ENCODE measurements at places on chromosomes 5 and 9. TPM values are rescaled to one million over a fixed set of nuclear protein-coding genes. Genes with fewer than 3 reads are reported as not detected.

Gene LEAP2
- 4.4 TPM for total RNA-seq

Gene RANBP17
- not detected for total RNA-seq

Gene CDC25C
- 11.9 TPM for total RNA-seq

DNA sequence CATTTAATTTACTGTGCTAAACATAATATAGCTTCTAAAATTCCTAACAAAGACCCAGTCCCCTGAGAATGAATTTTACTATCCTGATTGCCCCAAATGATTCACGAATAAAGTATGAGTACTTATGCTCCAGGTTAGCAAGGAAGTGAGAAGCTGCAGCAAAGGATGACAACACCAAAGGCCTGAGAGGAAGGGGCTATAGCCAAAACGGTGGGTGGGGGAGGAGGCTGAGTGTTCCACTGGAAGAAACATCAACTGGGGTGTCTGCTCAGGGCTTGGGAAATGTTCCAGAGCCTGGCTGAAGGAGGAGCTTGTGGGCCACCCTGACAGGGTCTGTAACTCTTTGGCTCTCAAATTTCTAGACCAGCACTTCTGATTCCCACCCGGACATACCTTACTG, 157.3 kb downstream of the ADAMTS12 start:
- H3K27ac ChIP-seq, result no peak overlapping the region
- no peaks in the 10 kb centered on the region for H3K36me3 ChIP-seq
- no peaks in the 10 kb centered on the region for H3K4me1 ChIP-seq
- peaks cover 7% of the 10 kb centered on the region for H3K27me3 ChIP-seq
- no peak overlapping the region for H3K4me3 ChIP-seq
- no peak for DNase-seq

DNA sequence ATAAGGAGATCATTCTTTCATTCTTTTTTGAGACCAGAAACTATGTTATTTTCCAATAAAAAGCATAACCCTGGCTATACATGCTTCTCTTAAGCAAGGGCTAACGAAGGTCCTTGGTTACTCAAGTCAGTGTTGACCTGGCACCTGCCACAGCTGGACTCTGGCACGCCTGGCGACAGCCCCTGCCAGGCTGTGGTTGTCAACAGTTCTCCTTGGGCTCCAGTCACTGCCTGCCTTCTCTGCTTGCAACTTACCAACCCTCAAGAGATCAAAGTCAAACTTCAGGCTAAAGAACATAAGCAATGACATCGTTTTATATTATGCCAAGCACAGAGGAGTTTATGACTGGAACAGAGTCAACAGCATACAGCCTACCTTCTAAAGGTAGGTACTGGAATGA, 61.4 kb upstream of the TBC1D9B start:
- peaks cover 3% of the 10 kb centered on the region for H3K36me3 ChIP-seq
- H3K27me3 ChIP-seq, result no peaks in the 10 kb centered on the region
- H3K4me3 ChIP-seq, result no peak overlapping the region
- no peak for DNase-seq
- peaks cover 2% of the 10 kb centered on the region for H3K4me1 ChIP-seq

GRCh38 chr9:89601306-89601705, 3.5 kb upstream of the GADD45G start:
- H3K27me3 ChIP-seq, result peaks cover 14% of the 10 kb centered on the region
- no peak overlapping the region for H3K4me3 ChIP-seq
- H3K27ac ChIP-seq, result no peak overlapping the region
- peaks cover 2% of the 10 kb centered on the region for H3K36me3 ChIP-seq

All from activated naive CD8-positive, alpha-beta T cell treated with anti-CD3 and anti-CD28 coated beads, Interleukin-2, amount 10 ng/mL, durations not matched to agents 7 days and 5 days (primary cell).